ENCODE measurements at places on chromosomes 7 and 10. TPM values are rescaled to one million over a fixed set of nuclear protein-coding genes. Genes with fewer than 3 reads are reported as not detected.
A peak's percentile ranks its signal among the peaks of the same experiment; 100 is the strongest.

The PDE6C gene
- not detected for total RNA-seq

The RPP38 gene
- total RNA-seq = 10.5 TPM

The SPDYE2B gene
- not detected for total RNA-seq

DNA sequence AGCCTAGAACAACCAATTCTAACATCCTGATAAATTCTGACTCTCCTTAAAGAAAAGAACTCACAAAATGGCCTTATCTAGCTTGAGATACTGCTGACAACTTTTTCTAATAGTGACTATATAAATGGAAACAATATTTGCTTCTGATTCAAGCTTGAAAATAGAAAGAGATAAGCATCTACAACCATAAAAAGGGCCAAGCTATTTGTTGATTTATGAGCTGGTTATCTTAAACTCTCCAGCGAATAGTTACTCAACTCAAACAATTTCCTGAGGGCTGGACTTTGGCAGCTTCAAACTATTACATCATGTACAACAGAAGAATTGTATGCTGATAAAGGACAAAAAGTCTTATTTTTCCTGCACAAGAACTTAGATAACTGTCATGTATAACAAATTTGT is 4.6 kb downstream of the USP54 start:
- peak; percentile 49 for DNase-seq

- no peak for DNase-seq
Measured at GRCh38 chr7:100407285-100408180, 21.0 kb downstream of the ZCWPW1 start.

GRCh38 chr7:11587814-11588213 is 244.2 kb downstream of the THSD7A start:
- DNase-seq = no peak

DNA sequence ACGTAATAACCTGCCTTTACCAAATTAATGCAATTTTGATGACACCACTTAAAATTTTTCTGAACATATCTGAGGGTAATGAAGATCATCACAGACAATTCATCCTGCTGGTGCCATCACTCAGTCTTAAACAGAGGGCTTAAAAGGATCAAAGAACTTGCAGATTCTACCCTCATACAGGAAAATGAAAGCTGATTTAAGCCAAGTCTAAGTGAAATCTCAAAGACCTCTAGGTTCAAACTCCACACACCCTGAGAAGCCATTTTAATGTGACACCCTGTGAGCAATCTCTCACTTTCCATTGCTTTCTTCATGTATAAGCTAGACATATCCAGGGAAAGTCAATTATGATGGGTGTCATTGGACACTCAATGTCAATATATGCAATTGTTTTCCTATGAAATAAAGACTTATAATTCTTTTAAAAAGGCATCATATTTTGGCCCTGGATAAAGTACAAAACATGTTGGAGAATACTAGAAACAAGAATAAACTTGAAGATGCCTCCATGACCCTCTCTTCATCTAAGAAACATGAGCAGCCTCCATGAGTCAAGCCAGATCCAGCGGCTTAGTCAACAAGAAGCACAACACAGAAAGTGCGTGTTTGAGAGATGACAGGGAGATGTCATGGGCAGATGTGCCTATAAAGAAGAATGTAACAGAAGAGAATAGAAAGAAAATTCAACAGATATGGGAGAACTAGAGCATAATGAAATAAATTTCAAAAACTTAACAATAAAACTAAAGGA is 291.9 kb downstream of the PARD3 start:
- DNase-seq = no peak

GRCh38 chr7:24717694-24718320 is 39.5 kb downstream of the GSDME start:
- DNase-seq = no peak

DNA sequence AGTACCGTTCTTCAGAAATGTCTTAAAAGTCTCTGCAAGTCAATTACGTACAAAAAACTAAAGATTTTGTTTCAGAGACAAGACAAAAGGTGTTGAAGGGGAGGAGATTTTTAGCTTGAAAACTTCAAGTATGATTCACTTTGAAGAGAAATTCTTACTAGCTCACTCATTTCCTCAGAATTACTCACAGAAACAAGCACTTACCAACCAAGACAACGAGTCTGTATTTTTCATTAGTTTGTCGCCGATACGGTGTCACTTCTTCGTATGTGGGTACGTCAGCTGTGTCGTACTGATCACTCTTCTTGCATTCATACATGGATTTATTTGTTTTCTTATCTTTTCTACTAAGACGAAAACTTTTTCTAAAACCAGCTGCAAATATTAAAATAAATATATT is 90.6 kb upstream of the ODAD2 start:
- DNase-seq = no peak

DNA sequence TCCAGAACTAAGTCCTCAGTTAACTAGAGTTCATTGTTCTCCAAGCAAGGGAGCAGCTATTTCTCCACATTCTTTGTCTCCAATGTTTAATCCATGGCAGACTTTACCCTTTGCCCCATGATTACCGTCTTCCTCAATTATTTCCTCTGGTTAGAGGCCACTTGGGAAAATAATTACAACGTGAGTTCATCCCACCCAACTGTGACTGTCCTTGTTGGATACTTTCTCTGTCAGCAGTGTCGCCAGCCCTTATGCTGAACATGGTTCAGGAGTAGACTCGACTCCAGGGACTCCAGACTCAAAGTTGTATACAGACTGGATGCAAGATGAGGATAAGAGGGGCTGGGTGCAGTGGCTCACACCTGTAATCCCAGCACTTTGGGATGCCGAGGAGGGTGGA is 17.1 kb upstream of the SEPHS1 start:
- no peak for DNase-seq

All from tibial nerve (tissue), 4 donors.